ENCODE measurements at places on chromosomes 12 and 14. TPM values are rescaled to one million over a fixed set of nuclear protein-coding genes. Genes with fewer than 3 reads are reported as not detected.

The KRT75 gene
- not detected for polyA plus RNA-seq

The NFATC4 gene
- 74.4 TPM for polyA plus RNA-seq

The TMEM253 gene
- 0.47 TPM for polyA plus RNA-seq

The TAS2R31 gene
- polyA plus RNA-seq, result 1.7 TPM

DNA sequence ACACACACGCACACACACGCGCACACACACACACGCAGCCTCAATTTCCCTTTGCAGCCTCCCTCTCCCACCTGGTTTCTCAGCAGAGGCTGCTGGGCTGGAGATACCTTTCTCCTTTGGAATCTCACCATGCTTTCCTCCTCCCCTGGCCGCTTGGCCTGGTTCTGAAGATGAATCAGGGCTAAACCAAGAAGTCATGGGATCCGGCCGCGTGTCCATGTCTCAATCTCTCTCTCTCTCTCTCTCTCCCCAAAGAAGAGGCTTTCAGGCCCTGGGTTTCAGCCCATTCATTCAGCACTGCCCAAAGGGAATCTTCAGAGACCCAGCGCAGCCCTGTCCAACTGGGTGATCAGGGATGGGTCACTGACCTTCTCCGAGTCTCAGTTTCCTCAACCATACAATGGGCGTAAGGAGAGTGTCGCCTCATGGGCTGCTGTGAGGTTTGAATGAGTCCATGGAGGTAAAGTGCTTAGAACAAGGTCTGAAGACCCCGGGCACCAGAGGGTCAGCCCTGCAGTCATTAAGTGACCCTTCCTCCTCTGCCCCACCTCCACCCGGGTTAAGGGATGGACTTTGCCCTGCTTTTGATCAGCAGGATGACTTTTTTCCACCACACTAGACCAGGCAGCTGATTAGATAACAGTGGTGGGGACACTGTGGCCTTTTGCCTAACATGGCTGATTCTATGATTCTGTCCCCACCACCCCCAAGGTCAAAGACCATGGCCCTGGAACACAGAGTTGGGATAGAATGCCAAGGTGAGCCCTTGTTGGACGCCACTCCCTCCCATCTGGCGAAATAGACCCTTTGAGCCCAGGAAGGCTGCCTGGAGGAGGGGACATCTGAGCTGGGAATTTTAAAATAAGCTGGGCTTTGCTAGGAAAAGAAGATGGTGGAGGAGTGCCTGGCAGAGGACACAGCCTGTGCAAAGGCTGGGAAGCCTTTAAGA, 42.1 kb downstream of the SCARB1 start:
- no peak for DNase-seq

DNA sequence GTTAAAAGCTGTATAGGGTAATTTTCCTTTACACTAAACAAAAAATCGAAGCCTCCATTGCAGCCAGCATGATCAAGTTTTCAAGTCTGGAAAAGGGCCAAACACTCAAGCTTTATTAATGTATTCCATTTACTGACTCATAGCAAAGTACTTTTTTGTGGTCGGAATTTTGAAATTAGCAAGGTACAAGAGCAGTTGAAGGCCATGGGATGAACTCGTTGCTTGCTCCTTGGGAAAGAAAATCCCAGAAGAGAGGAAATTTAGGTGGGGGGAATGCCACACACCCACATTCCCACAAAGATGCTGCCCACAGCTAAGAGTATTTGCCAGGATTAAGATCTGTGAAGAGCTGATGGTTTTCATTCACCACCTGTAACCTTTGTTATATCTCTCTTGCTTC, 333.7 kb downstream of the EGLN3 start:
- no peak for DNase-seq

- no peak for DNase-seq
Observed at GRCh38 chr12:110345176-110345661, 58.3 kb downstream of the ANAPC7 start.

DNA sequence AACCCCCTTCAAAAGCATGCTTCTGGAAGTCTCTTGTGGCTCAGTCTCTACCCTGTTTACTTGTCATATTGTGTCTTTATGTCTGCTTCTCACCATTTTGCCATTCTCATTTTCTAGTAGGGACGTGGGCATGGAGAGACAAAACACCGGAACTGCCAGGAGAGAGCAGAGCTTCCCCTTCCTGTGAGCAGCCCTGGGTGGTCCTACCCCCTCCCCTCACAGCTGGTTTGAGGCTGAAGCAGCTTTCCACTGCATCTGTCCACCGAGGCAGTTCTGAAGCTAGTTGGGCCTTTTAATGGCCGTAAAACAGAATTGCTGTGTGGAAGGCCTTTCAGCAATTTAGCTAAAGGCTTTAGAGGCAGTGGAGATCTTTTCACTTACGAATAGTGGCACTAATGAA, 77.0 kb downstream of the PELI2 start:
- no peak for DNase-seq

DNA sequence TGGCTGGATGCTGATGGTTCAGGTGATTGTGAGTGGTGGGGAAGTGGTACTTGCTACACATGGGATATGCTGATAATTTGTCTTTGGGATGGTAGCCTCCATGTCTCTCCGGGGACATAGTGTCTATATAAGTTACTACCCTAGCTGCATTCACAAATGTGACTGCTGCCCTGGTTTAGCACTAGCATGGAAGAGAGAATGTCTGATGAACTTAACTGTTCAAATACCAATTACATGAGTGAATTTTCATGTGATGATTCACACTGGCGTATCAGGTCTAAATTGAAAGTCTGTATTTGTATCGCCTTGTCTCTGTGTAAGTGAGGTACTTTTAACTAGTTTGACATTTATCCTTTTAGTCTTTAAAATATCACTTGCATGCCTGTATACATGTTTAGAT, 34.4 kb downstream of the ATF7IP start:
- DNase-seq, result no peak

GRCh38 chr12:32541754-32542374, 137.2 kb upstream of the DNM1L start:
- DNase-seq, result no peak

GRCh38 chr12:111313833-111314259, 55.0 kb downstream of the PHETA1 start:
- DNase-seq, result peak; percentile 46

GRCh38 chr12:42568952-42569915, 20.3 kb downstream of the PRICKLE1 start:
- DNase-seq, result no peak

- DNase-seq, result no peak
Observed at GRCh38 chr12:64044191-64044590, 177.9 kb downstream of the KICS2 start.

- no peak for DNase-seq
Observed at GRCh38 chr12:49019443-49020324, 1.1 kb upstream of the PRKAG1 start.

DNA sequence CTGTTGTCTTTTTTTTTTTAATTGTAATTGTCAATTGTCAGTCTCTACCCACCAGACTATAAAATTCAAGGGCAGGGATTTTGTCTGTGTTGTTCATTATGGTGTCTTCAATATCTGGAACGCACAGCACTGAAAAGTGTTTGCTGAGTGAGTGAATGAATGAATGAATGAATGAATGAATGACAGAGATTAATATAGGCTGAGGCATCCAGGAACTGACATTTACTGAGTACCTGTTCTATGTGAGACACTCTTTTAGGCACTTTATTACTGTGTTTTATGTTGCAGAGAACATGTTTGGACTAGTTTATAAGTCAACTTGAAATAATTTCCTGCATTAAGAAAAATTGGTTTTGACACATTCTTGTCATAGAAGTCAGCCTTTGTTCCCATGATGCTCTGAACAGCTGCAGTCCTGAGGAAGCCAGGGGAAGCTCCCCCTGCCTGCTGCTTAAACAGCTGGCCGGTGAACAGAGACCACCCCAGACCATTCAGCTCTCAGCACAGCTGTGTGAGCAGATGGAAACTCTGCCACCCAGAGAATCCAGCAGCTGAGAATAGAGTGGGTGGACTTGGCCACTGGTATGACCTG, 160.7 kb upstream of the CCND2 start:
- DNase-seq, result no peak

DNA sequence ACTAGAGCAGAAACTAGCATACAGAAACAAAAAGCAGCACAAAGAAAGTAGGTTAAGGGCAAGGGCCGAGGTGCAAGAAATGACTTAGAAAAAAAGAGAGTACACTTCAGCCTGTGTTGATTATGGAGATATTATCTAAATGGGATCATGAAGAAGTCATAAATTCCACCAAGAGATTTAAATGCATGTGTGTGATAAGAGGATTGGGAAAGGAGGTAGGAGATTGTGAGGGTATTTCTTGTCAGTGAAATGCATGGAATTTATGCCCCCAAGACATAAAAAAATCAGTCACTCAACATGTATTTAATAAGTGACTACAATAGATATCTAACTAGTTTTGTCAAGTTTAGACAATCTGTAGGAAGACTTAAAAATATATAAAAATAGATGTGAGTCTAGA, 976.2 kb upstream of the LRFN5 start:
- DNase-seq, result no peak

GRCh38 chr12:50218386-50218785, 51.2 kb upstream of the CERS5 start:
- DNase-seq, result no peak

- DNase-seq, result no peak
Observed at GRCh38 chr14:52876311-52876710, 74.5 kb downstream of the FERMT2 start.

DNA sequence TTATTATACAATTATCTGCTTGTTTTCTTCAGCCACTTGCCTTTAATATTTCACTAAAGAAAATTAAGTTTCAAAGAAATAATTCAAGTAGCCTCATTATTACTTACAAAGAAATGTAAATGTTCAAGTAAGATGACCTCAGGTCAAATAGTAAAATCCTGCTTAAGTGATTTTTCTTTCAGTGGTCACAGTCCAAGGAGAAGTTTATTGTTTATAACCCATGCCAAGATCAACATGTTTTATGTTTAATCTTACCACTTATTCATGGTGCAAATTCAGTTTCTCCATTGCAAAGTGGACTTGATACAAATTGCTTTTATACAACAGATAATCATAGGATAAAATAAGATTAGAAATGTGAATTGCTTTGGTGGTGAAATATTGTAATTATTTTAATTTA, 370.2 kb upstream of the FLRT2 start:
- no peak for DNase-seq

- no peak for DNase-seq
Observed at GRCh38 chr14:65476273-65476941, 63.9 kb downstream of the FUT8 start.

DNA sequence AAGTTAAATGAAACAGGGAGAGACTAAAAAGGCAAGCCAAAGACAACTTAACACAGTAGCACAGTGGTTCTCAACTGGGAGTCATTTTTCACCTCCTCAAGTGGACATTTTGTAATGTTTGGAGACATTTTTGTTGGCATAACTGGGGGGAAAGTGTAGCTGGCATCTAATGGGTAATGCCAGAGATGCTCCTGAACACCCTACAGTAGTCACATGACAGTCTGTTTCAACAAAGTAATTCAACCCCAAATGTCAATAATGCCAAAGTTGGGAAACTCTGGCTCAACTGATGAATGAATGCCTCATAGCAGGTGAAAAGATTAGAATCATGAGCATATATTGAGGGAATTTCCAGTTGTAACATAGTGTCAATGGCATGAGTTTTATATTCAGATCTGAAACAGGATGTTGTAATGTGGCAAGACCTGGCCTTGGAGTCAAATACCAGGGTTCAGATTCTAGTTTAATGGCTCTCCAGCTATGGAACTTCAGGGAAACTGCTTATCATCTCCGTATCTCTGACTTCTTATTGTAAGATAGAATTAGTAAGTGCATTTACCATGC, 2.4 kb upstream of the OR4K5 start:
- DNase-seq, result no peak

DNA sequence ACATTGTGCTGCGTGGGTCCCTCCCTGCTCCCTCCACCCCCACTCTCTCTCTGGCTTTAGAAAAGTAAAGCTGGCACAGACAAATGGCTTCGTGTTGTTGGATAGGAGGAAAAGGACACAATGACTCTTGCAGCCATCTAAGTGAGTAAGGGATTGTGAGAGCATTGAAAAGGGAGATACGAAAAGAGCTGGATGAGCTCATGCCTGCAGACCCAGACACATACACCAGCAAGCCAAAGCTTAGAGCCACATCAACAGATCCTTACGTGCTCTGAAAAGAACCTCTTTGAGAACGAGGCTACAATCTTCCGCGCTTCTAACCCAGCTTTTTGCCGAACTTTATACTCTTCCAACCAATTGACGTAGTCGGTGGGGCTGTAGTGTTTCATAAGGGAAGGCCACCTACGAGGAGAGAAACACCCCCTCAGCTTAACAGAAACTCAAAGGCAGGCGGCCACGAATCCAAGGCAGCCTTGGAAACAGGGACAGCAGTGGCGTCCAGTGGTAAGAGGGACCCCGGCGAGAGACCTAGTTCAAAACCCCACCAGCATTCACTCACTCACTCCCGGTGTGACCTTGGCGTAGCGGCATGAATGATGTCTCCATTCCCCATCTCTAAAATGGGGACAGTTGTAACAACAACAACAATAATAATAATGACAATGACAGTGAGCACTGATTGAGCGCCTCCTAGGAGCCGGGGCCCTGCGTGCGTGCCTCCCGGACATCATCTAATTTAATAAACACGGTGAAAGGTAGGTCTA, 1.1 kb downstream of the FBXO21 start:
- DNase-seq, result no peak

- no peak for DNase-seq
Observed at GRCh38 chr14:72583316-72584272, 310.3 kb downstream of the DPF3 start.

DNA sequence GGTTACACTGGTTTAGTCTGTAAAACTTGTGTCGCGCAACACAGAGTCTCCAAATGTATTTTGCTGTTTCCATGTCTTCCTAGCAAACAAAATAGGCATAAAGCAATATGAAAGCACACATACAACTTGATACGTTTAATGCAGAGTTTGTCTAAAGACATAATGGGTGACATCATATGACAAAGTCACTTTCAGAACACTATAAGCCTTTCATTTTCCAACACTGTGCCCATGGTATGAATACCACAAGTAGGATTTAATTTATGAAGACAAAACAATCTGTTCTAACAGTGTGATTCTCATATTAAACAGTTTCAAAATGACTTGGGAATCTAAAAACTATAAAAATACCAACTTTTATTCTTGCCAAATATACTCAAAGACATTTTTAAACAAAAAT, 58.4 kb downstream of the PTPN21 start:
- DNase-seq, result no peak

Measured in left renal cortex interstitium (tissue), 4 donors.